ENCODE measurements at places on chromosomes 6 and 20. TPM values are rescaled to one million over a fixed set of nuclear protein-coding genes. Genes with fewer than 3 reads are reported as not detected.

DNA sequence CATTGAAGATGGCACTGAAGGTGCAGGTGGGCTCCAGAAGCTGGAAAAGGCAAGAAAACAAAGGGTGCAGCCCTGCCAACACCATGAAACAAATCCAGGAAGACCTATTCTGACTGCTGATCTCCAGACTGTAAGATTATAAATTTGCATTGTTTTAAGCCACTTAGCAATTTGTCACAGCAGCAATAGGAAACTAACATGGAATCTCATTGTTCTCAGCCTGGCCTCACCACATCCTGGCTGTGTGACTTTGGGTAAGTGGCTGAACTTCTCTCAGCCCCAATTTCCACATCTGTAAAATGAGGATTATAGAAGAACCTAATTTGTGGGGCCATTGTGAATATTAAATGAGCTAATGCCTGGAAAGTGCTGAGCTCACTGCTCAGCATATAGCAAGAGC, 160.4 kb upstream of the MAFB start:
- no peak overlapping the region for H3K27ac ChIP-seq
- no peaks in the 10 kb centered on the region for H3K27me3 ChIP-seq
- no peak for DNase-seq

DNA sequence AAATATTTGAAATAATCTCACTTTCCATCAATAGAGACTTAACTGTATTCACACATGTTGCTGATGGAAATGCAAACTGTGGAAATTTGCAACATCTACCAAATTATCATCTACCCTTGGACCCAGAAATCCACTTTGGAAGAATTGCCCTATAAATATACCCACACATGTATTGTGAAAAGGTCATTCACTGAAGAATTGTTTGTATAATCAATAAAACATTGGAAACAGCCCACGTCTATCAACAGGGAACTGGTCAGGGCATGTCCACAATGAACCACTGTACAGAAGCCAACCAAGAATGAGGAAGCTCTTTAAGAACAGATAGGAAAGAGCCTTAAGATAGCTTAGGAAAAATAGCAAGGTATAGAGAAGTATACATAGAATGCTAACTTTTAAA, 36.2 kb downstream of the PXDC1 start:
- H3K4me3 ChIP-seq, result no peak overlapping the region
- no peak for DNase-seq
- H3K27me3 ChIP-seq, result no peaks in the 10 kb centered on the region
- H3K4me1 ChIP-seq, result peaks cover 8% of the 10 kb centered on the region

DNA sequence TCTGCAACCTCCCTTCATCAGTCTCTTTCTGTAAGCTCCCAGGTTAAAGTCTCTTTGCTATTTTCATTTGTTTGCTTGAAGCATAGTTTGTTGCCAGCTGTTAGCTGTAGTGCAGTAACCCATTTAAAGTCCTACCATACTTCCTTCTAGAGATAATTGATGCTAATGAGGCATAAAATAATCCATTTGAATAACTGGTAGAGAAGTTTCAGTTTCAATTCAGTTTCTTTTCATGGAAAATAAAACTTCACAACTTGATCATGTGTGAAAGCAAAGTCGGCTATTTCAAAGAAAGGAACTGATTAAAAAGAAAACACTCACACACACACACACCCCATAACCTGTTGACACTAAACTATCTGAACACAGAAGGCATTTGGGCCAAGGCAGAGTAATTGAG, 68.5 kb upstream of the TENT5A start:
- no peak overlapping the region for H3K4me3 ChIP-seq
- H3K36me3 ChIP-seq, result no peaks in the 10 kb centered on the region
- DNase-seq, result no peak
- H3K27ac ChIP-seq, result no peak overlapping the region
- H3K27me3 ChIP-seq, result no peaks in the 10 kb centered on the region

GRCh38 chr20:53466279-53466678, 127.4 kb downstream of the ZNF217 start:
- no peaks in the 10 kb centered on the region for H3K27me3 ChIP-seq
- no peaks in the 10 kb centered on the region for H3K4me1 ChIP-seq
- no peak for DNase-seq
- no peaks in the 10 kb centered on the region for H3K36me3 ChIP-seq
- no peak overlapping the region for H3K27ac ChIP-seq
- no peak overlapping the region for H3K4me3 ChIP-seq

DNA sequence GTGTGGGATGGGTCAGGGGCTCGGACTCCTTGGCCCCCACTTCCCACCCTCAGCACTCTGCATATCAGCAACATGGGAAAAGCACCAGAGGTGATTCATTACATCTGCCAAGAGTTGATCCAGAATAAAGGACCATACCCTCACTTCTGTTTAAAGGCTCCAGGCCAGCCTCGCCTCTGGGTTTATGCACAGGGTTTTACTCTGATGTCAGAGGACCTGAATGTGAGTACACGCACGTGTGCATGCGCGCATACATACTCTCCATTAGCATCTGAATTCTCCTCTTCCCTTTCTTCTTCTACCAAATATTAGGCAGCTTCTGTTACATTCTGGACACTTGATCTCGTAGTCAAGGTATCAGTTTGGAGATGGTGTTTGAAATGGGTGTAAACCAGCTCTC, 114.7 kb upstream of the SPTLC3 start:
- H3K27me3 ChIP-seq, result no peaks in the 10 kb centered on the region
- H3K36me3 ChIP-seq, result no peaks in the 10 kb centered on the region

DNA sequence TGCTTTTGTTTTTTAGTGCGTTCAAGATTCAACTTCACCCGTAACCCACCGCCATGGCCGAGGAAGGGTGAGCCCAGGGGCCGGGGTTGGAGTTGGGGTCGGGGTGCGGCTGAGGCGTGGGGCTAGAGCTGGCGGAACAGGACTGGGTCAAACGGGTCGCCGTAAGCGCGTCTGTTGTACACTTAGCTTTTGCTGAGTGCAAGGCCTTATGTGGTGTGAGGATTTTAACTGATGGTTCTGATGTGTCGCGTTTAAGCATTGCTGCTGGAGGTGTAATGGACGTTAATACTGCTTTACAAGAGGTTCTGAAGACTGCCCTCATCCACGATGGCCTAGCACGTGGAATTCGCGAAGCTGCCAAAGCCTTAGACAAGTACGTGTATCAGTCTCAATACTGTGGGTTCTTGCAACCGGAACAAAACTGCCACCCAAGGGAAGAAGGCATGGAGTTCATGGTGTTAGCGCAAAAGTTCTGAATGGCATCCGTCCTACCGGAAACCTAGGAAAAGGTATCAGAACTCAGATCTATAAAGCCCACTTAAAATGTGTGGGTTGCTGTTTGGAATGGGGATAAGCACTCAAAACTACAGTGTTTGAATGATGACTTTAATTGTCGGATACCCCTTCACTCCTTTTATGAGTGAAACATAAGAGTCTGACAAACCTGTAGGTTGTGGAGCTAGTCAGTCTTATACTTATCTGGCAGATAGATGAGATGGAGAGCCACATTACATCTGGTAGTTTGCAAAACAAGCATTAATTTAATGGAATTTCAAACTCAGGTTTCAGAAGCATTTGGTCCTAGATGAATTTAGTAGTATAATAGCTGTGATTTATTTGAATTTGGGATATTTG, 574 bp downstream of the RPS12 start:
- no peaks in the 10 kb centered on the region for H3K27me3 ChIP-seq
- DNase-seq, result no peak
- H3K36me3 ChIP-seq, result peaks cover 35% of the 10 kb centered on the region

GRCh38 chr20:7693761-7694160, 246.5 kb downstream of the HAO1 start:
- H3K36me3 ChIP-seq, result no peaks in the 10 kb centered on the region
- H3K4me3 ChIP-seq, result no peak overlapping the region
- no peaks in the 10 kb centered on the region for H3K27me3 ChIP-seq
- no peaks in the 10 kb centered on the region for H3K4me1 ChIP-seq
- DNase-seq, result no peak
- no peak overlapping the region for H3K27ac ChIP-seq

- no peak overlapping the region for H3K27ac ChIP-seq
- peaks cover 38% of the 10 kb centered on the region for H3K36me3 ChIP-seq
- no peak overlapping the region for H3K4me3 ChIP-seq
- DNase-seq, result no peak
- H3K4me1 ChIP-seq, result no peaks in the 10 kb centered on the region
Measured at GRCh38 chr6:7411328-7411727, 21.7 kb downstream of the RIOK1 start.

DNA sequence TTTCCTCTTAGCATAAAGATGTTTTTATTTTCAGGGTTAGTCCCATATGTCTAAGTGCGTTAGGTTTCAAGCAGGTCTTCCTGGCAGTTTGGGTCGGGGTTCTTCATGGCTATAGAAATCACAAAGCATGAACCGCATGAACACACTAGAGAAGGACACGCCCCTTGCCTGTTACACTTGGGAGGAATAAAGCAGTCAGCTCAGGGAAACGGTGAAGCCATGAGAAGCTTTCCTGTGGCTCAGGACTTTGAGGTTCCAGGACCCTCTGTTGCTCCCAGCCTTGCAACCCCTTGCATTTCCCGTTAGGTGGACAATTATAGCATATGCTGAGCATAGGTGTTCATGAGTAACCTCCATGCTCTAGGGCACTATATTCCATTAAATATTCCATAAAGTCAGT, 96.7 kb downstream of the SYCP2 start:
- no peak overlapping the region for H3K27ac ChIP-seq
- peak overlapping the region; percentile 33 for H3K4me3 ChIP-seq
- no peak for DNase-seq
- no peaks in the 10 kb centered on the region for H3K36me3 ChIP-seq
- no peaks in the 10 kb centered on the region for H3K4me1 ChIP-seq

GRCh38 chr6:7203939-7204338, 96.2 kb downstream of the RREB1 start:
- H3K4me3 ChIP-seq, result no peak overlapping the region
- no peaks in the 10 kb centered on the region for H3K4me1 ChIP-seq
- peaks cover 13% of the 10 kb centered on the region for H3K36me3 ChIP-seq
- DNase-seq, result no peak
- no peaks in the 10 kb centered on the region for H3K27me3 ChIP-seq

- H3K27me3 ChIP-seq, result no peaks in the 10 kb centered on the region
- DNase-seq, result no peak
- no peaks in the 10 kb centered on the region for H3K4me1 ChIP-seq
- no peaks in the 10 kb centered on the region for H3K36me3 ChIP-seq
- no peak overlapping the region for H3K4me3 ChIP-seq
- no peak overlapping the region for H3K27ac ChIP-seq
Measured at GRCh38 chr20:61759286-61760065, 306.2 kb downstream of the TAF4 start.

GRCh38 chr6:167762259-167762962, 64.3 kb upstream of the AFDN start:
- H3K27ac ChIP-seq, result no peak overlapping the region
- peak; percentile 55 for DNase-seq
- H3K36me3 ChIP-seq, result no peaks in the 10 kb centered on the region
- H3K4me1 ChIP-seq, result peaks cover 8% of the 10 kb centered on the region
- H3K4me3 ChIP-seq, result no peak overlapping the region

- H3K4me1 ChIP-seq, result no peaks in the 10 kb centered on the region
- no peaks in the 10 kb centered on the region for H3K36me3 ChIP-seq
- no peak overlapping the region for H3K4me3 ChIP-seq
- H3K27ac ChIP-seq, result no peak overlapping the region
- no peaks in the 10 kb centered on the region for H3K27me3 ChIP-seq
Measured at GRCh38 chr6:89452281-89452680, 19.3 kb downstream of the ANKRD6 start.

DNA sequence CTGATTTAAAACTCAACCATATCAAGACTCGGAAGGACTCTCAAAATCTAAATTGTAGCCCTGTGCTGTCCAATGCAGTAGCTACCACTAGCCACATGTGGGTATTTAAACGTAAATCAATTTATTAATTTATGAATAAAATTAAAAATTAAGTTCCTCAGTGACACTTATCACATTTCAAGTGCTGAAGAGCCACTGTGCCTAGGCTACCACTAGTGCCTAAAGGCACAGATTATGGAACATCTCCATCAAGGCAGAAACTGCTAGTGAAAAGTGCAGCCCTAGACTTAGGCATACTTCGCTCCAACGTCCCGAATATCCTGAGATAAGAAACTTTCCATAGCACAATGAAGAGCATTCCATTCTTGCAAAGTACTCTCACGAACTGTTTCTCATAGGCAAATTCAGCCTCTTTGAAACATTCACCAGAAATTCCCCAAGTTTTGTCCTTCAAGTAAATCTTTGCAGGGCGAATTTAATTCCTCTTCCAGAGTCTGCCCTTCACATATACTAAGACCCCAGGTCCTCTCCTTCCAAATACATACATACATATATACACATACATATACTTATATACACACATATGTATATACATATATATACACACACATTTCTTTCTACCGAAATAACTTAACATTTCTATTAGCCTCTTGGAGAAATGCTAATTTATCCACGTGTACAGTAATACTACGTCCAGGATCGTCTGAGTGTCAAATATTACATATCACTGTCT, 1.3 kb downstream of the SUPT3H start:
- H3K27ac ChIP-seq, result peak overlapping the region; percentile 96
- H3K4me3 ChIP-seq, result peak overlapping the region; percentile 74
- H3K27me3 ChIP-seq, result no peaks in the 10 kb centered on the region
- peaks cover 4% of the 10 kb centered on the region for H3K4me1 ChIP-seq
- no peaks in the 10 kb centered on the region for H3K36me3 ChIP-seq
- peak; percentile 40 for DNase-seq

GRCh38 chr6:154233383-154233782, 123.2 kb downstream of the IPCEF1 start:
- no peak for DNase-seq
- no peaks in the 10 kb centered on the region for H3K36me3 ChIP-seq
- no peak overlapping the region for H3K27ac ChIP-seq

DNA sequence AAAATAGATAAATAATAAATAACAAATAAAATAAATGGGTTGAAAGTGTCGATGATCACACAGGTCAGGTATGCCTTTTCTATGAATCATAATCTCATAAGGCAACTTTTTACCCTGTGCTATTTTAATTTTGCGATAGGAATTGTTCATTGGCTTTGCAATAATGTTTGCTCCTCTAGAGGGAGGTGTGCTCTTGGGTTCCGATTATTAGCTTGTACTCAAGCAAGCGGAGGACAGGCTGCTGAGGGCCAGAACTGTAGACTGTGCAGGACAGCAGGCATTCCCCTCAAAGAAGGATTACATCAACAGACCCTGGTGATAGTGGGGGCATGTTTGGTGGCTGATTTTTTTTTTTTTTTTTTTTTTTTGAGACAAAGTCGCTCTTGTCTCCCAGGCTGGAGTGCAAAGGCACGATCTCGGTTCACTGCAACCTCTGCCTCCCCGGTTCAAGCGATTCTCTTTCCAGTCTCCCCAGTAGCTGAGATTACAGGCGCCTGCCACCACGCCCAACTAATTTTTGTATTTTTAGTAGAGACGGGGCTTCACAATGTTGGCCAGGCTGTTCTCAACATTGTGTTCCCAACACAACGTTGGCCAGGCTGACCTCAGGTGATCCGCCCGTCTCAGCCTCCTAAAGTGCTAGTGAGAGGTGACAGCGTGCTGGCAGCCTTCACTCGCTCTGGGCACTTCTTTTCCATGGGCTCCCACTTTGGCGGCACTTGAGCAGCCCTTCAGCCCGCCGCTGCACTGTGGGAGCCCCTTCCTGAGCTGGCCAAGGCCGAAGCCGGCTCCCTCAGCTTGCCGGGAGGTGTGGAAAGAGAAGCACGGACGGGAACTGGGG, 35.6 kb downstream of the RIOK1 start:
- no peaks in the 10 kb centered on the region for H3K4me1 ChIP-seq
- H3K27me3 ChIP-seq, result no peaks in the 10 kb centered on the region
- H3K4me3 ChIP-seq, result no peak overlapping the region
- peak overlapping the region; percentile 57 for H3K27ac ChIP-seq

VSTM2L gene
- 321 TPM for total RNA-seq

PRDM13 gene
- not detected for total RNA-seq

RSPO3 gene
- 53.9 TPM for total RNA-seq

CCDC170 gene
- 0.14 TPM for total RNA-seq

All from cardiac muscle cell (in vitro differentiated cells and primary cell).